ENCODE measurements at places on chromosomes 11 and 22. TPM values are rescaled to one million over a fixed set of nuclear protein-coding genes. Genes with fewer than 3 reads are reported as not detected.

GRCh38 chr22:28053896-28054818, 135.1 kb upstream of the PITPNB start:
- no peaks in the 10 kb centered on the region for H3K27me3 ChIP-seq
- DNase-seq, result no peak
- no peak overlapping the region for H3K27ac ChIP-seq
- H3K4me1 ChIP-seq, result no peaks in the 10 kb centered on the region

- no peaks in the 10 kb centered on the region for H3K4me1 ChIP-seq
- H3K36me3 ChIP-seq, result no peaks in the 10 kb centered on the region
- H3K4me3 ChIP-seq, result no peak overlapping the region
- no peak overlapping the region for H3K27ac ChIP-seq
- DNase-seq, result no peak
Measured at GRCh38 chr11:112538534-112539280, 278.0 kb upstream of the PLET1 start.

- no peaks in the 10 kb centered on the region for H3K27me3 ChIP-seq
- H3K4me3 ChIP-seq, result peak overlapping the region; percentile 79
- no peaks in the 10 kb centered on the region for H3K4me1 ChIP-seq
Measured at GRCh38 chr11:926341-926916, 759 bp downstream of the AP2A2 start.

C22orf31 gene
- not detected for total RNA-seq

DNA sequence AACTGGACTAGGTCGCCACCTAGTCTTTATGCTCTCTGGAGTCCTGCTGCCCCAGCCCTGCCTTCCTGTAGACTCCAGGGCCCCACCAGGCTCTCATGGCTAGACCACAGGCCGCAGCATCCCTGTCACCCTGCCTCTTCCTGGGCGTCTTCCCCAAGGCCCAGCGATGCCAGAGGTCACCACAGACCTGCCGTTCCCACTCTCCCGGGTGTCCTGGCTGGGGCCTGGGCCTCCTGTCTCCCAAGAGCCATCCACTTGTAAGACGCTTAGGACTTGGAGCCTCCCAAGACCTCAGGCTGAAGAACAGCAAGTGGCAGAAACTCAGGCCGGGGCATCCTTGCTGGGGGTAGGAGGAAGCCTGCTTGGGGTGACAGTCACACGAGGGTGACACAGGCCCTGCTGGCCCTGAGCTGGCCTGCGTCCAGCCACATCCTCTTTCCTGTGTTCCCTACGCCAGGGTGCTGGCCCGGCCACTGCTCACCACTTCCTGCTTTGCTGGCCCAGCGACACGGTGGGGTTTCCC, 2.0 kb upstream of the TCIRG1 start:
- no peaks in the 10 kb centered on the region for H3K36me3 ChIP-seq
- H3K27me3 ChIP-seq, result no peaks in the 10 kb centered on the region
- peak; percentile 73 for DNase-seq
- no peak overlapping the region for H3K4me3 ChIP-seq
- peak overlapping the region; percentile 97 for H3K27ac ChIP-seq

DNA sequence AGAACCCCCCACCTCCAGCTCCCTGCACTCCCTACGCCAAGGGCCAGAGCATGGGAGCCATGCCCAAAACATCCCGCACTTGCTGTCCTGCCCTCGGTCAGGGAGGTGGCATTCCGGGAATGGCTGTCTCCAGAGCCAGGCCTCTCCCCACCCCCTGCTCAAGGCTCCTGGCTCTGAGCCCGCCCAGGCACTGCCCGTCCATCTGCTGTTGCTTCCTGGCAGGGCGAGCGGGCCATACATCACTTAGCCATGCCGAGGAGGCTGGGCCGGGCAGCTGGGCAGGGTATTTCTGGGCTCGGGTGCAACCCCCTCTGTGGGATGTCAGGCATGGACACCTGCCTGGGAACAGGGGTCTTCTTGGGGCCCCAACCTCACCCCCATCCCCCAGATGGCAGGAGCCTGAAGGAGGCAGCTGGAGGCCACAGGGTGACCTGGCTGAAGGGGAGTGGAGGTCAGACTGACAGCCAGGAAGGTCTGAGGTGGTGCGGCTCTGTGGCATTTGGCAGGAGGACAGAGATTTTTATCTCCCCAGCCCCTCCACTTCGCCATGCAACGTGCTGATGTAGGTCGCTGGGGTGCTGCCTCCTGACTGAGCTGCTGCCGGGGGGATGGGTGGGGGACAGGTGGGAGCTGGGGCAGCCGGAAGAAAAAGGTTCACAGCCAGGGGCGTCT, 8.7 kb upstream of the CABP7 start:
- no peaks in the 10 kb centered on the region for H3K27me3 ChIP-seq
- no peaks in the 10 kb centered on the region for H3K4me1 ChIP-seq
- H3K27ac ChIP-seq, result no peak overlapping the region
- no peaks in the 10 kb centered on the region for H3K36me3 ChIP-seq

Measured in right lobe of liver (tissue), 6 donors.